ENCODE measurements at places on chromosomes 3 and 15.

DNA sequence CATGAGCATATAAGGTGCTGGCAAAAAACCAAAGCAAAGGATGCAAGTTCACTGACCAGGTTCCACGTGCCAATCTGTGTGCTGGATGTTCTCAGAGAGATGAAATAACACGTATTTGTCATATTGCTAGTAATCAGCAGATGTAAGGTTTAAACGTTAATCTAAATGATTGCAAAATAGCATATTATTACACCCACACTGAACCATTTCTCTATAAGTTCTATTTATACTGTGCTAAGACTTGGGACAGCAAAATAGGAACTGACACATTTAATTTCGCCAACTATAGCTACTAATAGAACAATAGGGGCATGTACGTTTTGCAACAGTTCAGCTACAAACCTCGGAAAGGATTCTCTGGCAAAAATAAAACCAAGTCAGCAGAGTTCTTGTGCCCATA lies 350.3 kb upstream of the ZNF385D start:
- no peak for ATAC-seq

DNA sequence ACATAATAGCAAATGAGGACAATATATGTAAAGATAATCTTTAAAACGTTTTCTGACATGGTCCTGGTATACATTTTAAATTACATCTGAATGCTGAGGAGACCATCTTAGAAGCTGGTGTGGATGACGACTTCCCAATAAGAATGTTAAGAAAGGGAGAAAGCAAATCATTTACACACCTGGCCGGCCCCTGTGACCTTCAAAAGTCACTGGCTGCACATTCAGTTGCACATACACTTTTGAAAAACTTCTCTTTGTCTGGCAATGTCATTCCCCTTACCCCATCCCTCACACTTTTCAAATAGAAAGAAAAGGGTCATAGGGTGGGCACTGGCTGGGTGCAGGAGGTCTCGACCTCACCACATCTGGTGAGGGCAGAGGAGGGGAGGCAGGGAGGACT lies 391.0 kb downstream of the MECOM start:
- no peak for ATAC-seq

- ATAC-seq = no peak
Observed at GRCh38 chr3:3286014-3286413, 106.5 kb upstream of the CRBN start.

GRCh38 chr15:35306361-35306981 lies 221.4 kb upstream of the NANOGP8 start:
- no peak for ATAC-seq

GRCh38 chr3:12896063-12896985 lies 55.0 kb upstream of the RPL32 start:
- peak; percentile 28 for ATAC-seq

- peak; percentile 100 for ATAC-seq
Observed at GRCh38 chr3:198071602-198072287, 111.7 kb downstream of the LMLN start.

DNA sequence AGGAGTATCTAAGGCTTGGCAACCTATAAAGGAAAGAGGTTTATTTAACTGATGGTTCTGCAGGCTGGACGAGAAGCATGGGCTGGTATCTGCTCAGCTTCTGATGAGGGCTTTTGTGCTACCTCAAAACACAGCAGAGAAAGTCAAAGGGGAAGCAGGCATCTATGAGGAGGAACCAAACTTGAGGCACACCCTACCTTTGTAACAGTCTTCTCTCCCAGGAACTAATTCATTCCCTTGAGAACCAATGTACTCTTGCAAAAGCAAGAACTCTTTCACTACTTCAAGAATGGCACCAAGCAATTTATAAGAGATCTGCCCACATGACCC lies 109.0 kb downstream of the CGGBP1 start:
- ATAC-seq = no peak

DNA sequence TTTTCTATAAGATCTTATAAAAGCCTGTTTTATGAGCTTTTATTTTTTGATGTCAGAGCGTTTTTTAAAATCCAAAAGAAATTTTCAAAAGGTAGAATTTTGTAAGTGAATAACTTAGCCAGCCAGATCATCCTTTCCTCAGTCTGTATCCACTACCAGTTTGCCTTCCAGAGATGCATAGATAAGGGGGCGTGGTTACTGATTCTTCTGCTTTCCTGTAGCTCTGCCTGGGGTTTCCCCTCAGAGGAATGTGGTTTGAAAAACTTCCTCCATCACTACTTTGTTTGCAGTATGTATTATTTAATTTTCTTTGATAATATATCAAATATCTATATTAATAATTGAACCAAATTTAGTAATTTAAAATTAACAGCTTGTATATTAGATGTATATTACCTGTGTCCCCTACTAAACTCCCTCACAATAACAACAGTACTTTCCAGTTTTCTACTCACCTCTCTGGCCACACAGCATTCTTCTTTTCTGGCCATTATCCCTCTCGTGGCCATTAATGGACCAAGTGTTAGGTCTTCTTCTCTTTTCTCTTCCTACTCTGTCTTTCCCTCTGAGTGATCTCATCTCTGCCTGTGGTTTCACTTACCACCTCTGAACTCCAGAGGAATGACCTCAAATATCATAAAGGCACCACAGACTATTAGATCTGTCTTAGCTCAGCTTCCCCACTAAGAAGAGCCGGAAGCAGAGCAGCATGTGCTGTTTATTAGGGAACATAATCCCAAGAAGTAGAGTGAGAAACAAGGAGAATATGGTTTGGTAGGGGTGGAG lies 239.7 kb downstream of the UBE2E2 start:
- peak; percentile 62 for ATAC-seq
